ENCODE measurements at places on chromosomes 3 and 15.
A peak's percentile ranks its signal among the peaks of the same experiment; 100 is the strongest.

- DNase-seq = no peak
These were observed 65.1 kb downstream of the ZNF445 start for GRCh38 chr3:44412365-44412764.

DNA sequence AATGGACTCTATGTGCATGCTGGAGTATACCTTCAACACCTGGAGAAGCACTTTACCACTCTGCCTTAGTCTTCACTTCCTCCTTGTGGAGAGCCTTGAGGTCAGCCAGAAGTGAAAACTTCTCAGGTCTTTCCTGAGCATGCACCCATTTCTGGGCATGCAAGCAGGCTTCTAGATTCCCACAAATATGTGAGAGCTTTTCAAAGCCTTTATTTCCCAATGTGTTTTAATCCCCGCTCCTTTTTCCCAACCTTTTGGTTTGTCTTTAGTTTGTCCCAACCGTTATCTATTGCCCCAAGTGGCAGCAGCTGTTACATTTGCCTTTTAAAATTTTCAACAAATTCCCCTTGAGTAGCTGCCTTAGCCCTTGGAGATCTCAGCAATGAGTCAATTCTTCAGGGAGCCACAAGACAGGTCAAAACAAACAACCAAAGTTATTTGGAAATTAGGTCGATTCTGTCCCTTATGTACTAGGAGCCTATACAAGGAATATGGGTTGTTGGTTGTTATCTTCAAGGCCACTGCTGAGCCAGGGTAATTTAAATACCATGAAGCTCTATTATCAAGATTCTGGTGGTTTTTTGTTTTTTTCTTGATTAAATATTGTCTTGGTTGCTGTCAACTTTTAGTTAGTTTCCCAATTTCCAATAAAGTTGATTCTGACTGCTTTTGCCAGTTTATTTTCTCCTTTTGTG is 44.4 kb downstream of the LSM3 start:
- DNase-seq = no peak

DNA sequence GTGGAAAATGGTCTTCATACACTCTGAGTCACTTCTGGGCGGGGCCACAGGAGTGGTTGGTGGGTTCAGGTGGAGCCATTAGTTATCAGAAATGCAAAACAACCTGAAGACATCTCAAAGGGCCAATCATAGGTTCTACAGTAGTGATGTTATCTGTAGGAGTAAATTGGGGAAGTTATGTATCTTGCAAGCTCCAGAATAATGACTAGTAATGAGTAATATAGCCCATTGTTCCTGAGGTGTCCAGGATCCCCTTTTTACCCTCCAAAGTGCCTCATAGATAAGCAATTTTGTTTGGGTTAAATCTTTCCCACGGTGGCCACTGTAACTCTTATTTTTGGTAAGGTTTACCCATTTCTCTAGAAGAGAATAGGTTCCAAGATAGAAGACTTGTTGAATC is 91.7 kb downstream of the PIK3R4 start:
- no peak for DNase-seq

GRCh38 chr3:48952510-48953118 is 34.0 kb downstream of the ARIH2 start:
- peak; percentile 22 for DNase-seq

DNA sequence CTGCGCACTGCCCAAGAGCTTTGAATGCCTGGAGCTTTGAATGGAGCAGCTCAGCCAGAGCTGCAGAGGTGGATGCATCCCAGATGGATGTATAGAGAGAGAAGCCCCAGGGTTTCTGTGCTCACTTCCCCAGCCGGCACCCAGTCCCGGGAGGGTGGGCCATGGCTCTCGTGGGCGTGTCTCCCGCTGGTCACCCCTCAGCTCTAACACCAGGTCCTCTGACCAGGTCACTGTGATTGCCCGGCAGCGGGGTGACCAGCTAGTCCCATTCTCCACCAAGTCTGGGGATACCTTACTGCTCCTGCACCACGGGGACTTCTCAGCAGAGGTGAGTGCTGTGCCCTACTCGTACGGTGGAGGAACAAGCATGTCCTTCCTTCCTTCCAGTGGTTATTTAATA is 10.7 kb downstream of the TMEM43 start:
- no peak for DNase-seq

- DNase-seq = no peak
These were observed 80.7 kb downstream of the ZNF148 start for GRCh38 chr3:125294411-125294810.

GRCh38 chr3:171829841-171830517 is 13.2 kb upstream of the TMEM212 start:
- peak; percentile 81 for DNase-seq

GRCh38 chr3:172125963-172126457 is 86.6 kb downstream of the FNDC3B start:
- DNase-seq = peak; percentile 74

- no peak for DNase-seq
These were observed 65.5 kb downstream of the PEX5L start for GRCh38 chr3:179971280-179971679.

GRCh38 chr3:98057631-98058030 is 22.5 kb upstream of the GABRR3 start:
- no peak for DNase-seq

DNA sequence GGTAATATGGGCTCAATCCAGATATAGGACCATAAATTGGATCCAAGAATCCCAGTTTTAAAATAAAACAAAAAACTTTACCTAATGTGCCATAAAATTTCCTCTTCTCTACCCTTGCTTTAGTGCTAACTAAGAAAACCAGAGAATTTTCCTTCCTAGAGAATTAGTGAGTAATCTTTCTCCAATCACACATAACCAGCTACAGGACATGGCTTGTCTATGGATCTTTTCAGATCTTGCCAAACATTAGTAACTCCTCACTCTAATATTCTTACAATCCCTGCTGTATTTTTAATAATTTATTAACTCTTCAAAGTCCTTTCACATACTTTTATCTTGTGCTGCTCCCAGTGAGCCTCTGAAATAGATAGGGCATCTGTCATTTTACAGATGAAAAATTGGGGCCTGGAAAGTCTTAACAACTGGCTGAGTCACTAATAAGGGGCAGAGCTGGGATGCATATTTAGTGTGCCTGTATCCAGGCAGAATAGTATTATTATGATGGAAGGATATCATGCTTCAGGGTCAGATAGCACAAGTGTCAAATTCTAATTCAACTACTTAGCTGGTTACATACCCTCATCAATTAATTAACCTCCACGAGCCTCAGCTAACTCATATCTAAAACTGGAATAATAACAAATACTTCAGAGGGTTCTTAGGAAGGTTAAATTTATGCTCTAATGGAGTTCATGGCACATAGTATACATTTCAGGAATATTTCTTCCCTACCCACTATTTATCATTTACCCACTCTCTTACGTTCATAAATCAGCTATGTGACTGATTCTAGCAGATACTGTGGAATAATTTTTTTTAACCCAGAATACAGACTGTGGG is 5.6 kb downstream of the ZBED2 start:
- no peak for DNase-seq

DNA sequence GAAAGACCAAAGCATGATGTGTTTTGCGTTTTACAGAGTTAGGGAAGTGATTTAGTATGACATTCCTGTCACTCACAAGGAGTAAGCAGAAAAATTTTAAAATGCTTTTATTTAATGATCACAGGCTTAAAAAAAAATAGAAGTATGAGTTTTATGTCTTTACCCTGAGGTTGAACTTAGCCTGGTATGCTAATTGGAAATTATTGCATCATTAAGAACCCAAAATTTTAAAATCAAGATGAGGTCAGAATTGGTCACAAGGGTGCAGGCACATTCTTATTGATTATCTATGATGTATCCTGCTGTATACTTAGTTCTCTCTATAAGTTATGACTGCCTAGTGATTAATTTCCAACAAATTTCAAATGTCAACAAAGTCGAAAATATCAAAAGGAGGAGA is 585.6 kb upstream of the ALCAM start:
- DNase-seq = no peak

- DNase-seq = no peak
These were observed 74.7 kb downstream of the ZNF148 start for GRCh38 chr3:125300416-125300815.

- DNase-seq = no peak
These were observed 57.4 kb upstream of the PSMD6 start for GRCh38 chr3:64080616-64081234.

DNA sequence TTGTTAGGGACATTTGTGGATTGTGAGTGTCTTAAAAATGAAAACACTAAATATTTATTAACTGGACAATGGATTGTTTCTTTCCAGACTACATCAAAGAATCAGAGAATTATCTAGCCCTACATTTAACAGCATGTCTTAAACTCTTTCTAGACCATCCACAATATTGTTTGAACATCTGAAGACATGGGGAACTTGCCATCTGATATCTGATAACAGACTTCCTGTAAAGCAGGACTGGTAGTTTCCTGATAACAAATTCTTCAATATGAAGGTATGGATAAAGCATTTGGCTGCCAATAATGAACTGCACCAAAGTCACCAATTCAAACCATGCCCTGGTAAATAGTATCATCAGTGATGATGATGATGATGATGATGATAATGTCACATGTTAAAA is 26.2 kb upstream of the HACD2 start:
- no peak for DNase-seq

- DNase-seq = no peak
These were observed 542.4 kb downstream of the SQOR start for GRCh38 chr15:46177219-46177618.

- DNase-seq = no peak
These were observed 3.5 kb downstream of the SMAD3 start for GRCh38 chr15:67068710-67069400.

- no peak for DNase-seq
These were observed 76.9 kb upstream of the FRMD4B start for GRCh38 chr3:69462826-69463100.

- DNase-seq = no peak
These were observed 23.1 kb upstream of the TRIM71 start for GRCh38 chr3:32794487-32795308.

GRCh38 chr15:65354835-65355172 is 23.0 kb downstream of the IGDCC3 start:
- DNase-seq = no peak

GRCh38 chr15:88615303-88616107 is 5.6 kb upstream of the AEN start:
- no peak for DNase-seq

GRCh38 chr3:43505351-43505750 is 116.5 kb downstream of the ANO10 start:
- DNase-seq = no peak

DNA sequence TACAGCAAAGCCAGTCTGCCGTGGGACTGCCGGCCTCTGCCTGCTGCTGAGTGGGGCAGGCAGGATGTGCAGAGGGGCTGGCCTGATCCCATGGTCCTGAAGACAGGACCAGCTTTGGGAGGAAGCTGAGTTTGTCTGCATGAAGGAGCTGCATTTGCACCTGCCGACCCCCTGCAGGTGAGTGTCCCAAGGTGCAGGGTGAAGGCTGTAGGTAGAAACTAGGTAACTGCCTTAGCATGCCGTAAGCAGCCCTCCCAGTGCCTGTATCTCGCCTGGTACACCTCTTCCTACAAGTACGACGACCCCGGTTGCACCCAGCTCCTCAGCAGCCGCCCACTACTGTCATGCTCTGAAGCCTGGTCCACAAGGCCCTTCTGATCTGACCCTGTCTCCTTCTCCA is 34.9 kb downstream of the AMOTL2 start:
- DNase-seq = no peak

- no peak for DNase-seq
These were observed 16.8 kb upstream of the SLC4A7 start for GRCh38 chr3:27500986-27501385.

DNA sequence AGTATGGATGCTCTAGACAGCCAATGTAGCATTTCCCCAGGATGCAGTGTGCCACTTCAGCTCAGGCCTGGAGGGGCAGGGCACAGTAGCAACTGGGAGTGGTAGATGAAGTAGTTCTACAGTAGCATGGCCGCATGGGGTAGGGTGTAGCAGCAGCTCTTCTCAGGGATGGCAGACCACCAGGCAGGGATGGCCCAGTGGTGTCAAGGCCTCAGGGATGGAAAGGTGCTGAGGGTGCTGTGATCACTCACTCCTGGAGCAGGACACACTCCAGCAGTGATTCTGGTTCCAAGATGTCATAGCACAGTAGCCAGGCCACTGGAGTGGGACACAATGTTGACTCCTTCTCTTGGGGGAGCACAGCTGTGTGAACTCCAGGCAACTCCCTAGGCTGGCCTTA is 210.9 kb upstream of the LYSMD4 start:
- DNase-seq = no peak

GRCh38 chr15:37111427-37111717 is 11.0 kb upstream of the MEIS2 start:
- DNase-seq = no peak

DNA sequence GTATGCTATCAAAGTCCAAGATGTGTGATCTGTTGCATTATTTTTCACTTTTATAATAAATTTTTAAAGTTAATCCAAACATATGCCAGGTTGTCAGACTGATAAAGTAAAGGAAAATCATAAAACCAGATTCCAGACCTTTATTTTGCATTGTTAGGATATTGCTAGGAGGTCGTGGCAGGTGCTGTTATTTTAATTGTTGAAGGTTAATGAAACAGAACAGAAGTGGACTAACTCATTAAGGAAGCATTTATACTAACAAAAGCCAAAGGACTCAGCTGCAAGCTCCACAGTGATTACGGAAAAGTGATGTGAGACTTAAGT is 63.1 kb downstream of the DCLK3 start:
- DNase-seq = no peak

- DNase-seq = no peak
These were observed 25.6 kb upstream of the TCF12 start for GRCh38 chr15:56892659-56893363.

DNA sequence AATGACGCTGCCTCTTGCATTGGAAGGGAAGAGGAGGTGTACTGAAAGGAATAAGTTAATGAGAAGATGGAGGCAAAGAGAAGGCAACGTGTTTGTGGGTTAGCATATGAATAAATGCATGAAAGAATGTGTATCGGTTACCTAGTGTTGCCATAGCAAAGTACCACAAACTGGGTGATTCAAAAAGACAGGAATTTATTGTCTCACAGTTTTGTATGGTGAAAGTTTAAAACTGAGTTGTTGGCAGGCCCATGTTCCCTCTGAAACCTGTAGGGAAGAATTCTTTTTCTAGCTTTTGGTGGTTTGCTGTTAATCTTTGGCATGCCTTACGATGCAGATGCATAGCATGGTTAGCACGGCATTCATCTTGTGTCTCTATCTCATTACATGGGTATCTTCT is 729.9 kb downstream of the MECOM start:
- no peak for DNase-seq

GRCh38 chr3:185316740-185317412 is 46.1 kb upstream of the MAP3K13 start:
- DNase-seq = no peak

GRCh38 chr3:112651516-112651915 is 10.6 kb upstream of the CCDC80 start:
- no peak for DNase-seq

GRCh38 chr15:41919954-41920538 is 26.2 kb upstream of the SPTBN5 start:
- DNase-seq = no peak

Data from heart right ventricle (tissue), 16 donors.